ENCODE measurements at places on chromosomes 7 and 10. TPM values are rescaled to one million over a fixed set of nuclear protein-coding genes. Genes with fewer than 3 reads are reported as not detected.

DNA sequence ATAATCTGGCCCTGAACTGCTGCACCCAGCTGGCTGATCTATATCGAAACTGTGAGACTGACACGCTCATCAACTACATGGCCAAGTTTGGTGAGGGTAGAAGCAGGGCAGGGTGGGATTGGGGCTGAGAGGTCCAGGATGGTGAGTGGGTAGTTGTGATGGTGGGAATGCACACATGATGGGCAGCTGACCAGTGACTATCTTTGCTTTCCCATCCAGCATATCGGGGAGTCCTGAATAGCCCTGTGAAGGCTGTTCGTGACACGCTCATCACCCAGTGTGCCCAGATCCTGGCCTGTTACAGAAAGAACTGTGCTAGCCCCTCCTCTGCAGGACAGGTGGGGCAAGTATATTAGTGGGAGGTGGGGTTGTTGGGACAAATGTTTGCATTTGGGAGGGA lies 12.5 kb upstream of the CHCHD1 start:
- no peak for DNase-seq

DNA sequence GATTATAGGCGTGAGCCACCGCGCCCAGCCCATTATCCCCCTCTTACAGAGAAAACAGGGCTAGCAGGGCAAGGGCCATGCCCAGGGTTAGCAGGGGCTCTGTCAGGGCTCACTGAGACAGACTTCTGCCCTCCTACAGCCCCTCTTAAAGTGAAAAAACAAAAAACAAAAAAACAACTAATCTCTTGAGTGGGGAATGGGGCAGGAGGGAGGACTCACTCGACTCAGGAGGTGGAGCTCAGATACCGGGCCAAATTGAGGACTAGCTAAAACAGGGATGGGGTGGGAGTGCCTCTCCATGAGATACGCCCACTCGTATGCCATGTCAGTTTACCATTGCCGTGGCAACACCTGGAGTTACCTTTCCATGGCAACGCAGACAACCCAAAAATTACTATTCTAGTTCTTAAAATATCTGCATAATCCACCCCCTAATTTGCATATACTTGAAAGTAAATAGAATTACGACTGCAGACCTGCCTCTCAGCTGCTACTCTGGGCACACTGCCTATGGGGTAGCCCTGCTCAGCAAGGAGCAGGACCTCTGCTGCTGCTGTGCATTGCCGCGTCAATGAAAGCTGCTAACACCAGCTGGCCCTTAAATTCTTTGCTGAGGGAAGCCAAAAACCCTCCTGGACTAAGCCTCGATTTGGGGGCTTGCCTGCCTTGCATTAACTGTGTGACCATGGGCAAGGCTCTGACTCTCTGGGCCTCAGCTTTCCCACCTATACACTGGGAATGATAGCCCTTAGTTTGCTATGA lies 13.4 kb downstream of the SSC4D start:
- no peak for DNase-seq

DNA sequence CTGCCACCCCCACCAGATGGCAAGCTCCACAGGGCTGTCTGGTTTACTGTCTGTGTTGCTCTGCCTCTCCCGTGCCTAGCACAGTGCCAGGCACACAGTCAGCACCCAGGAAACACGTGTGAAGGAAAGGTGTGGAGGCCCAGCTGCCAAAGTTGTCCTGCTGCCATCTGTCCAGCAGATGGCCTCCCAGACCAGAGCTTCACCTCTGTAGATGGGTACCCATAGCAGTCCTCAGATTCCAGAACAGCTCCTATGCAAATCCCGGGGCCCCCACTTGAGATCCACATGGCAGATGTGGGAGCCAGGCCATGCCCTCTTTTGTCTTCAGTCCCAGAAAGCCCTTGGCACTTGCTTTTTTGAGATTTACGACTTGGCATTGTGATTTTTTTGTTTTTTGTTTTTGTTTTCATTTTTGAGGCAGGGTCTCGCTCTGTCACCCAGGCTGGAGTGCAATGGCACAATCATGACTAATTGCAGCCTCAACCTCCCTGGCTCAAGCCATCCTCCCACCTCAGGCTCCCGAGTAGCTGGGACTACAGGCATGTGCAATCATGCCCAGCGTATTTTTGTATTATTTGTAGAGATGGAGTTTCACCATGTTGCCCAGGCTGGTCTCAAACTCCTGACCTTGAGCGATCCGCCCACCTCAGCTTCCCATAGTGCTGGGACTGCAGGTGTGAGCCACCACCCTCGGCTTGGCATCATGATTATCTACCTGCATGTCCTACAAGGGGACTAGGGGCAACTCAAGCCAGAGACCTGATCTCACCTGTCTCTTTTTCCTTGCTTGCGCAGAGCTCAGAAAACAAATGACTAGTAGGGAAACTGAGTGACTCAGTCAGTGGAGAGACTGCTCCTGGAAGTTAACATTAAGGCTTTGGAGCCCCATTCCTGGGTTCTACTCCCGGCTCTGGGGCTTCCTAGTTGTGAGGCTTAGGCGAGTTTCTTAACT lies 16.9 kb upstream of the PALD1 start:
- no peak for DNase-seq

DNA sequence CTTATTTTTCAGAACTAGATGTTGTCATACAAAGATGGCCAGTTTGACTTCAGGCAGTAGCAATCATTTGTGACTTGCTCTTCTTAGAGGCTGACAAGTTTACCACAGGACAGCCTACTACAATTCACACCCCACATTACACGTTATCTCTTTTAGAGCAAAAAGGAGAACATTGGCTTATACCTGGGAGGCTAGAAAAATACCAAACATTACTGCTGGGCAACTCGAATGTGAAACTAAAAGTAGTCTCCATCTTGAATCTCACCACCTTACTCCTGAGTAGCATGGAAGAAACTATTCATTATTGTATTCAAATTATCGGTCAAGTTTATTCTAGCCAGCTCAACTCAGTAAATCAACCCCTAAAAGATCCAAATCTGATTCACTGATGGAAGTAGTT lies 90.7 kb upstream of the TMEM26 start:
- no peak for DNase-seq

DNA sequence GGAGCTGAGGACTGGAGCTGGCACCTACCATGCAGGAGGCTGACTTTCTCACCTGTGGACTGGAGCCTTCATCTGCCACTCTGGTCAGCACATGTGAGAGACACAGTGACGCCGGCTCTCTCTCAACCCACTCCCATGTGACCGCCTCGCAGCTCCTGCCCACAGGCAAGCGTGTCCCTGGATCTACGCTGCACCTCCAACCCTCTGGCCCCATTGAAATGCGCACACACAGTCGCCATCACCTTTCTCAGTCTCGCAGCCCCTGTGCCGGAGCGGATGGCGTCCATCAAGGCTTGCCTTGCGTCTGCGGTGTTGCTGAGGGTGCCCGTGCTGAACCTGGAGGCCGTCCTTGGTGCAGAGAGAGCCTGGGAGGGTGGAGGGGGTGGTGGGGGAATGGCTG lies 242.2 kb upstream of the GRB10 start:
- DNase-seq = no peak

- no peak for DNase-seq
Measured at GRCh38 chr10:79018521-79019011, 50.2 kb upstream of the ZMIZ1 start.

- no peak for DNase-seq
Measured at GRCh38 chr10:4034907-4035598, 250.0 kb upstream of the KLF6 start.

GRCh38 chr10:126015413-126015812 lies 119.0 kb downstream of the FANK1 start:
- DNase-seq = no peak

DNA sequence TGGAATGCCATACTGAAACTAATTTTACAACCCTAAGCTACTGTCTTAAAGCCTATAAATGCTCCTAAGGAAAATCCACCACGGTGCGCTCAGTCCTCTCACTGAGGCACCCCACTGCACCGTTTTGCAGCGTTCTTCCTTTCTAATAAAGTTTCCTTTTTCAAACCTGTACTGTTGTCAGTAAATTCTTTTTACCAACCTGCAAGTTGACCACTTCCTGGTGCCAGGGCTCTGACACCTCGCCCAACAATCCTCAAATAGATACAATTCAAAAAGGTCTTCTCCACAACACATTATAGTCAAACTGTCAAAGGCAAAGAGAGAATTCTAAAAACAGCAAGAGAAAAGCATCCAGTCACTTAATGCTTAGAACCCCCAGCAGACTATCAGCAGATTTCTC lies 42.8 kb downstream of the HERPUD2 start:
- no peak for DNase-seq

DNA sequence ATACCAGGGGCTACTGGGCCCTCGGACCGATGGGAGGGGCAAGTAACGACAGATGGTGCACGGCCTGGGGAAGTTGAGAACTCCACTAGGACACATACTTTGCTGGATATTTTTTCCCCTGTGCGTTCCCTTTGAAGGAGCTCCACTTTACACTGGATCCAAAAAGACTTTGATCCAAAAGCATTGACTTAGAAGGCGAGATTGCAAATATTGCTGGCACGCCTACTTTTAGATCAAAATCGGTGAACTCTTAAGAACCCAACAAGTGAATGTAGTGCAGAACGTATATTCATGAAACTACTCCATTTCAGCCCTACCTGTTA lies 436 bp upstream of the SLC25A13 start:
- DNase-seq = no peak

- DNase-seq = no peak
Measured at GRCh38 chr10:12500381-12501303, 151.3 kb downstream of the CAMK1D start.

- DNase-seq = no peak
Measured at GRCh38 chr10:53422223-53422888, 649.8 kb upstream of the MBL2 start.

DNA sequence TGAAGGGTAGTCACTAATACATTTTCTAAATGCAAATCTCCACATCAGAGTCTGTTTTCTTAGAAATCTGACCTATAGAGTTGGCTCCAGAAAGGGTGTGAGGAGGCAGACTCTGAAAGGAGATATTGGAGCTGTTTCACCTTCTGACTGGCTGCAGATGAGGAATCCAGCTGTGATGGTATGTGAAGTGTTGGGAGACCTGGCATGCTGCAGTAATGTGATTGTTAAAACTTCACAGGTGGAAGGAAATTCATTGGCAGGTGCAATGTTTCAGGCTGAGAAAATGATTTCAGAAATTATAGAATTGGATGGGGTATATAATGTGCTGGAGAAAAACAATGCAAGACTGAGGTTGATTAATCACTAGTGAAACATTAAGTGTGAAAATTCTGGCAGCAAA lies 1134.0 kb upstream of the LRRN3 start:
- no peak for DNase-seq

DNA sequence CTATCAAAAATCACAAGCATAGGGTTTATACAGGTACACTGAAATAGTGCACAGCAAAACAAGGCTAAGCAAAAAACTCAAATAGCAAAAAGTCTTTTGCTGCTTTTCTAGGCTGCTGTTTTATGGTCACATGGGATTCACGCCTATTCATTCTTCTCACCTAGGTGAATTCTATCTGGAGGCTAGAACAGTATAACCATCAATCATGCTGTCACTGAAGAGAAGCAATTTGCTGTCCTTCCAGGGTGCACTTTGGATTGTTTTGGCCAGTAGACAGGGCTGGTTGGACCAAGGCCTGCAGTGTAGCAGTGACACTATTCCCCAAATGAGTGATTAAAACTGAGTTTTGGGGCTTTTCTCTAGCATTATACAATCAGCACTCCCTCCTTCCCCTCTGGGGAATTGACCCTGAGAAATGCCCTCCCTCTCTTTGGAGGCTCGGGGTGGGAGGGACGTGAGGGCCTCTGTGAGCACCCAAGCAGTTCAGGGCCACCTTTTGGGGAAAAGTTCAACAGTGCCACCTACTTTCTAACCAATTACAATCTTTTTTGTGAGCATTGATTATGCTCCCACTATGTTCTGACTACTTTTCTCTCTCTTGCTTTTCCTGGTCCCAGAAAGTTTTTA lies 16.2 kb upstream of the SND1 start:
- no peak for DNase-seq

DNA sequence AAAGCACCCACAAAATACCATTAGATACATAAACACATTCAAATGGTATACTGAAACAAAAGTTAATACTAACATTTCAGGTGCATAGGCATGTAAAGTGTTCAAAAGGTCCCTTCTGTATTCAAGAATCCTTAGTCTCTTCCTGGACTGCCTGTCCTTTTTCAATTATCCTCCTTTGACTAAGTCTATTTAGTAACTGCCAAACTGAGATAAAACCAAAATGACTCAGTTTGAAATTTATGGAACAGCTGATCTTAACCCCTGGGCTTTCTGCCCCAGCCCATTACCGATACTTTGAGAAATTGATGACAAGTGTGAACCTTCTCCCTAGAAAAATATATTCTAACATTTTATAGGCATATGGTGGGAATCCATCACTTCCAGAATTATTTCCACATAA lies 5.4 kb downstream of the EPC1 start:
- no peak for DNase-seq

DNA sequence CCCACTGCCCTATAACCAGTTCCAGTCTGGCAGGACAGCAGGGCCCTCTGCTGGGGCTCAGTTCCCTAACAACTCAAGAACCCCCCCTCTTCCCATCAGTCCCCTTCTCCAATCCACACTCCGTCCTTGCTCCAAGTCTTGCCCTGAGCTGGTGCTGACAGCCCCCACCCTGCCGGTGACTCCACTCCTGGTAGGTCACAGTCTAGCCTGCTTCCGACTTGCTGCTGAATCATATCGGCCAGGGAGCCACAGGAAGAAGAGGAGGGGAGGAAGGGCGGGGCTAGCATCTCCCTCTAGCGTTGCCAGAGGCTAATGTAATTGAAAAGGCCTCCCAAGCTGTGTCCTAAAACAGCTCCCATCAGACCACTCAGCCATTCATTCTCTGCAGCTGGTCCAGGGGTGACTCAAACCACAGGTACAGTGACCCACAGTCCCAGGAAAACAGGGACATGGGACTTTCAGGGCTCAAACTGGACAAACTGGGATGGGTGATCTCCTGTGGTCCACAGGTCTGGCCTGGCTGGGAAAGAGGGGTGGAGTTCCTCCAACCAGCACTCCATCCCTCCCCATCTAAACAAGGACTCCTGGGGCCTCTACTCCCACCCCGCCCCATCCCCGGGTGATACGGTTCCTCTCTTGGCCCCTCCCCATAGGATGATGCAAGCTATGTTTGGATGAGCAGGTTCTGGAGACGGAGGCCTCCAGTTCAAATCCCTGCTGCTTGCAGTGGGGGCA lies 158.8 kb downstream of the SH3PXD2A start:
- DNase-seq = no peak

GRCh38 chr7:93894966-93895640 lies 4.5 kb upstream of the TFPI2 start:
- DNase-seq = no peak

The C10orf105 gene
- 0.18 TPM for polyA plus RNA-seq

The AUTS2 gene
- 110 TPM for polyA plus RNA-seq

The TBX20 gene
- polyA plus RNA-seq = not detected

The CHPF2 gene
- 21.2 TPM for polyA plus RNA-seq

The ARPC1B gene
- 26.9 TPM for polyA plus RNA-seq

The OPN1SW gene
- polyA plus RNA-seq = 2.2 TPM

The SLC26A4 gene
- polyA plus RNA-seq = 3.7 TPM

All from left kidney (tissue), 8 donors.